ENCODE measurements at places on chromosomes 6 and 20. TPM values are rescaled to one million over a fixed set of nuclear protein-coding genes. Genes with fewer than 3 reads are reported as not detected.

PHACTR3 gene
- total RNA-seq: 8.5 TPM

SNAP25 gene
- not detected for total RNA-seq

DNA sequence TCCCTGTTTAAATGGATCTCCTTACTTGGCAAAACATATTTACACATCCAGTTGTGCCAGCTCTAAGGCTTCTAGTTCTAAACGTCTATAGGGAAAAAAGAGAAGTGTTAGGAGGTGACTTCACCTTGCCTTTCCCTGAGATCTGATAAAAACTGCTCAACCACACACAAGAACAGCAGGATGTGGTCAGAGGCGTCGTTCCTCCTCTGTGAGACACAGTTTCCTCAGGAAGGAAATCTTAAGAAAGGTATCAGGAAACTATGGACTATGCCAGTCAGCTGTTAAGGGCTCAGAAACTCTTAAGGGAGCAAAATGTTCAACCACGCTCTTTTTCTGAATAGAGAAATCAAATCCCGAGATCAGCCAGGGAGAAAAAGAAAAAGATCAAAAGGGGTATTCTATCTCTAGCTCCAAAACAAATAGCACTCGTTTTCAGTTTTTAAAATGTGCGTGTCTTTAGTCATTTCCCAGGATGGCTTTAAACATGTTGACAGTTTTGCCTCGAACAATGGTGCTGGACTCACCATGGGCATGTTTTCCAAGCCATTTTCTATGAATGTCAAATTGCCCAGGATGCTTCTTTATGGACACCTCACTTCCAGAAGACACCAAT lies 154.5 kb downstream of the HACE1 start:
- H3K4me1 ChIP-seq: no peaks in the 10 kb centered on the region
- no peak overlapping the region for H3K4me3 ChIP-seq
- no peak overlapping the region for H3K27ac ChIP-seq
- no peaks in the 10 kb centered on the region for H3K36me3 ChIP-seq
- no peaks in the 10 kb centered on the region for H3K27me3 ChIP-seq
- DNase-seq: no peak

- peaks cover 4% of the 10 kb centered on the region for H3K4me1 ChIP-seq
- H3K36me3 ChIP-seq: no peaks in the 10 kb centered on the region
- no peak for DNase-seq
- H3K27ac ChIP-seq: no peak overlapping the region
These were observed 279.2 kb downstream of the PTPRK start for GRCh38 chr6:128241216-128241615.

- DNase-seq: no peak
- no peak overlapping the region for H3K4me3 ChIP-seq
- H3K27ac ChIP-seq: no peak overlapping the region
- H3K36me3 ChIP-seq: no peaks in the 10 kb centered on the region
These were observed 2.1 kb upstream of the TMEM151B start for GRCh38 chr6:44268095-44268628.

DNA sequence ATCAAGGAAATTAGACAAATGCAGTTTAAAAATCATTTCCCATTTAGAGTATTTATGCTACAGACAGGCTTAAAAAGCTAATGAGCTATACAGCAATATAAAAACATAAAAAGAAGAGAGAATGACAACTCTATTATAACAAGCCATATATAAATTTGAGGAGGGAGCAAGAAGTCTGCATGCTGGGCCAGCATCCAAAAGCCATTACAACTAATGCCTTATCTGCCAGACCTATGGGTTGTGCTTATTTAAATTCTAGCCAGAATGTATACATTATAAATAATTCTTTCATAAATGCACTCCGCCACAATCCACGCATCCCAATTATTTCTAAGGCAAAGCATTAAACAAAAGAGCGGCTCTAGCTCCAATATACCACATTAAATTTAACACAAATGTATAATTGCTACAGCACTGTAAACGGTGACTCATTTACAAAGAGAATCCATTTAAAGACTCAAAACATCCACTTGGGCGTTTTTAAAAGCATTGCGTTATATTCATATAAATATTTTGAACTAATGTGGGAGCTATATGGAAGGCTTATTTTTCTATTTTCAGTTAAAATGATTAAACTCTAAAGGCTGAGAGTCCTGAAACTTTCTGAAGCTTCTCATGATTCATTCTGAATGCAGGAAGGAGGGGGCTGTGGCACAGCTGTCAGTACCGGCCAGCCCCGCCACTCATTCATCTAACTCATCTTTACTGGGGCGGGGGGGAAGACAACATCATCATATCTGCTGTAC lies 37.7 kb upstream of the RAB22A start:
- no peak overlapping the region for H3K27ac ChIP-seq
- no peaks in the 10 kb centered on the region for H3K4me1 ChIP-seq
- DNase-seq: no peak
- no peak overlapping the region for H3K4me3 ChIP-seq

Measured in tibial nerve (tissue), 4 donors.